ENCODE measurements at places on chromosomes 7 and 10.

DNA sequence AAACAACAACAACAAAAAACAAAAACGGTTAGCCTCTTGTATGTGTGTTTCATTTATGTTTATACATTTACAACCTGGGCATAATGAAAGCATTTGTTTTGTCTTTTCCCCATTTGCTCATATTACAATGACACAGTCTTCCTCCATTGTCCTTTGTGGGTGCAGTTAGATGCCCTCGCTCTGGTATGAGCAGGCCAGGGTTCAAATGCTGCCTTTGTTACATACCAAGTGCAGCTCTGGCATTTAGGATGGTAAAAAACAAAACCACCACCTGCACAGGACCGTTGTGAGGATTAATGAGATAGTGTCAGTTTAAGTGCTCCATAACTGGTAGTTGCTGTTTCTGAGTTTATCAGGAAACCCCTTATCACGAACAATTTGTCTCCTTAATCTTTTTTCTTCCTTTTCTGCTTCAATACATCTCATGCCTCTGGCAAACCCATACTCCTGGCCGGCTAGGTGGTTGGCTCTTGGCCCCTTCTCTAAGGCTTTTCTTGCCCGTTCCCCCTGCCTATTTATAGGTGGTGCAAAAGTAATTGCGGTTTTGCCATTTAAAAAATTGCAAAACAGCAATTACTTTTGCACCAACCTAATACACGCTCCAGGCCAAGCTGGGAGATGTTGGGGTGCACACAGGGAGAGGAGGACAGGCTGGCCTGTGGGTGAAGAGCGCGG is 18.6 kb upstream of the TMEM225B start:
- DNase-seq: no peak

- no peak for DNase-seq
Measured at GRCh38 chr7:114372619-114373018, 42.0 kb upstream of the FOXP2 start.

DNA sequence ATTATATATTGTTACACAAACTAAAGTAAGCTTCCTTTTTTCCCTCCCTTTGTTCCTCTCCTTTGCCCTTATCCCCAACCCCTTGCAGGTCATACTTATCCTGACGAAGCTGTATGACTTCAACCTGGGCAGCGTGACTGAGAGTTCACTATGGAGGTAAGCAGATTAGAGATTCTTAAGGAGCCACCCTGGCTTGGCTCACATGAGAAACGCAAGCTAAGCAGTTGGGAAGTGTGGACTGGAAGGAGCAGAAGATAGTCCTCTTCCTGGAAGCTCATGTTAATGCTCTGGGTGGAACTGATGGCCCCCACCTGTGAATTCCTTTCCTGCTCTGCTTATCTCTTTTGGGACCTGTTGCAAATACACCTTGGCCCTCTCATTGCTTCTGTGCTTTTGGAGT is 201.6 kb downstream of the SORCS3 start:
- no peak for DNase-seq

DNA sequence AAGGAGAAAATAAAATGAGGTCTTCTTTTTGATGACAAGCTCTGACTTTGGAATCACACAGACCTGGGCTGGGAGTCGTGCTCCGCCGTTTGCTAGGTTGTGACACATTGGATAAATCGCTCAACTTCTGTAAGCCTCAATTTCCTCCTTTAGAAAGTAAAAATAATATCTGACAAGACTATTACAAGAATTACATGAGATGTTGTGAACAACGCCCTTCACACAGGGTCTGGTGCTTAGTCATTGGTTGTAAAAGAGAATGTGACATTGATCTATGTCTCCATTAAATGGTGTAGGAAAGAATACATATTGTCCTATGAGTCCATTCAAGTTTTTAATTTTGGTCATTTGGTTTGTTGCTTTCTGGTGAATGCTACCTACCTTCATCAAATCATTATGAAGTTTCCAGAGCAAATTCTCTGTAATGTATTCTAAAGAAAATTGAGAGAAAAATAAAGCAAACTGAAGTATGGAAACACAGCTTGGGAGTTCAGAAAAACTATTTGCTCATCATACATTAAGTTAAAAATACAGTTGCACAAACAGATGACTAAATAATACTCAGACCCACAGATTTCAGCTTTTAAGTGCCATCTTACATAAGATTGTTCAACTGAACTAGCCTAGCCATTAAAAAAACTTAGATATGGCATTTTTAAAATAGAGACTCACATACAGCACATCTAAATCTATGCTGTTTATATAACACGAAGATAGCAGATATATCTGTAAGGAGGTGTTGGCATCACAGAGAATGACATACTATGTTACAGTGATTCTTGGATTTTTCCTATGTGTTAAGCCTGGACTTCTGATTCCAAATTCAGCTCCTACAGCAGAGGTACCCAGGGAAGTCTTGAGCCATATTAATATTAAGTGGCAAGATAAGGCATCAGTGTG is 12.3 kb upstream of the ADRB1 start:
- DNase-seq: no peak

All from CD4-positive, alpha-beta T cell treated with Interleukin-15 for 4 hours (primary cell).